Pancreas (tissue), 10 donors: ENCODE measurements at places on chromosomes 7 and 10. TPM values are rescaled to one million over a fixed set of nuclear protein-coding genes. Genes with fewer than 3 reads are reported as not detected.

TEX36 gene
- polyA plus RNA-seq, result not detected

GRCh38 chr7:155560982-155561686 is 14.8 kb upstream of the CNPY1 start:
- DNase-seq, result peak; percentile 26

CYP3A5 gene
- 108 TPM for polyA plus RNA-seq

GRCh38 chr7:5501465-5501864 is 77.8 kb upstream of the TNRC18 start:
- no peak for DNase-seq

DNA sequence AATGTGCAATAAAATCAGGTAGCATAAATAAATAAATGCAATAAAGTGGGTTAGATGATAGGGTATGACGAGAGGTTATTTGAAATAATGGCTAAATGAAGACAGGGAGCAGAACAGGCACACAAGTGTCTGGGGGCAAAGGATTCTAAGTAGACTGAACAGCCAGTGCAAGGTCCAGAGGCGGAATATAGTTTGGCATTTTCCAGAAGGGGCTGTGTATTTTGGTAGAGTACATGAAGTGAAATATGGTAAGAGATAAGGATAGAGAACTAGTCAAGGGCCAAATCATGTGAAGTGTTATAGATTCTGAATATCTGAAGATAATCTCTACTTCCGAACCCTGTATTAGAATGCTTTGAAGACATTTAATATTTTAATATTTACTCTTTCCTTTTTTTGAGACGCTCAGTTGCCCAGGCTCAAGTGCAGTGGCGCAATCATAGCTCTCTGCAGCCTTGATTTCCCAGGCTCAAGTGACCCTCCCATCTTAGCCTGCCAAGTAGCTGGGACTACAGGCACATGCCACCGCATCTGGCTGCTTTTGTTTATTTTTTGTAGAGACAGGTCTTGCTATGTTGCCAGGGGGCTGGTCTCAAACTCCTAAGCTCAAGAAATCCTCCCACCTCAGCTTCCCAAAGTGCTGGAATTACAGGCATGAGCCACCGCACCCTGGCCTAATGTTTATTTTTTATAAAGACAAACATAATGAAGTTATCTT is 44.4 kb upstream of the CD36 start:
- no peak for DNase-seq

- no peak for DNase-seq
Observed at GRCh38 chr7:128155100-128155740, 85.9 kb upstream of the LEP start.

GRCh38 chr7:98571006-98571405 is 46.1 kb upstream of the NPTX2 start:
- DNase-seq, result no peak
